Chondrocyte (in vitro differentiated cells): ENCODE measurements at places on chromosomes 4 and X. TPM values are rescaled to one million over a fixed set of nuclear protein-coding genes. Genes with fewer than 3 reads are reported as not detected.

DNA sequence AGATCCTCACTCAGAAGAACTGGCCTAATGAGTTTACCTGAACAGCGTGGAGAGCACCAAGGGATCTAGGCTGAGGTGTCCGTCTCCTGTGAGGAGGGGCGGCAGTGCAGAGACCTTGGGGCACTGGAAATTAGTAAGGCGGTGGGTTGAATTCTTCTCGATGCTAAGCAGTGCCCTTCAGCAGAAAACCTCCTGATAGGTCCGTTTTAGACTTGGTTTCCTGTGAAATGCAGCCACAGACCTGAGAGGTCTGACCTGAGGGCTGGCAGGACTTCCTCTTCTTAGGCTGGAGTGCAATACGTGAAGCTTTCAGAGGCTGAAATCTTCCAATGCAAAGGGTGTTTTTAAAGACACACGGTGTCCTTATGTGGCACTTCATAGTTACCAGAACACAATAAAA is at the start of gene CLNK:
Gene CLNK (minus strand): TSS at position 138 of the 400 bp plus-strand sequence. CDS start 16,899 bp downstream, outside the sequence.
- no peak for DNase-seq

- DNase-seq = no peak
These were observed 25.0 kb upstream of the UBA6 start for GRCh38 chr4:67725981-67726380.

The DMRTC1 gene
- not detected in 3 replicates for total RNA-seq

The SPATA4 gene
- 0.49 TPM in 1 of 3 replicates, not detected in the others for total RNA-seq

The TRIM75 gene
- total RNA-seq = not detected in 3 replicates

The PABPC5 gene
- 5.6 to 6.0 TPM (median 5.8 TPM) in 3 replicates for total RNA-seq

GRCh38 chr4:176526704-176527103 is 206.9 kb downstream of the SPCS3 start:
- no peak for DNase-seq

DNA sequence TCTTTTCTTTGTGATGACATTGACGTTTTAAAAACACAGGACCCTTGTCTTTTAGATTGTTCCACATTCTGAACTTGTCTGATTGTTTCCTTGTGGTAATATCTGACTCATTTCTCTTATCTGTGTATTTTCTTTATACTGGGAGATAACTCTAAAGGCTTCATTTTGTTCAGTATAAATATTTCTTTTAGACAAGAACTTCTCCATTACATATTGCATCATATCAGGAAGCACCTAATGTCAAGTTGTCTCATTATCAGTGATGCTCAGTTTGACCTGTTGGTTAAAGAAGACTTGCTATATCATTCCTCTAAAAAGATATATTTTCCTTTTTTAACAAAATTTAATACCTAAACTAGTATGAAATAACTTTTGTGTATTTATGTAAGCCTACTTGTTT is 152.3 kb upstream of the BMP3 start:
- DNase-seq = no peak

The SHROOM3 gene
- total RNA-seq = 29.2 to 43.4 TPM (median 42.7 TPM) in 3 replicates
